MG63 (cell line): ENCODE measurements at places on chromosomes 5 and 9.
A peak's percentile ranks its signal among the peaks of the same experiment; 100 is the strongest.

DNA sequence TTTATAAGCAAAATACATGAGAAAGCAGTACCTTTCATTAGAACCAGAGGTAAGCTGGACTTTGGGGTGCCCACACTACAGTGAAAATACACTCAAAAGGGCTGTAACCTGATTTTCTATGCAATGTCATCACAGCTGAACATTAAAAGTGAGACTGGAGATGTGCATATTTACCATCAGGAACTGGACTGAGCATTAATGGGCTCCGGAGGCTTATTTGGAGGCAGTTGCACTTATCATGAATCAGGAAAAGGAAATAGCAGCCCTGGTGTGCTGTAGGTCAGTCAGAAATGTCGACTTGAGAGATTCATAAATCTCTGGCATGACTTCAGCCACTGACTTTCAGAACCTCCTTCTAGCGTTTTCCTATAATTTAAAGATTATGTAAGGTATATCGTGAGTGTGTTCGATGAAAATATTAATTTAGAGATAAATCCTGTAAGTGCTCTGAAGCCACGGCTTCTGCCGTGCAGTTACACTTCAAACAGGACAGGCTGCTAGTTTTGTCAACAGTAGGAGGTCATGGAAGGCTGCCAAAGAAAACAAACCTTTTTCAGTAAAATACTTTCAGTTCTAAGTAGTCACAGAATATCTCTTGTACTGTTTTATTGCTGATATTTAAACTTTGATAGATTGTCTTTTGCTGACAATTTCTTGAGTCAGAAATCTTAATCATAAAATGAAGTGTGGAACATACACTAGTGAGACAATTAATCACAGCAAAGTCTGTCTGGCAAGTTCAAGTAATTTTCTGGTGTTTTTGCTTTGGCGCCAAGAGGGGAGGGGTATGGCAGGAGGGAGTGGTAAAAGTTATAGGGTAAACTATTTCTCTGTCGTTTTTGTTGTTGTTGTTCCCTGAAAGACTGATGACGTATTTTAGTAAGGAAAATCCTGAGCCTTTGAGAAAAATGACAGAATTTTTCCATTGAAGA lies 939.7 kb downstream of the NR2F1-AS1 start:
- DNase-seq = peak; percentile 60

DNA sequence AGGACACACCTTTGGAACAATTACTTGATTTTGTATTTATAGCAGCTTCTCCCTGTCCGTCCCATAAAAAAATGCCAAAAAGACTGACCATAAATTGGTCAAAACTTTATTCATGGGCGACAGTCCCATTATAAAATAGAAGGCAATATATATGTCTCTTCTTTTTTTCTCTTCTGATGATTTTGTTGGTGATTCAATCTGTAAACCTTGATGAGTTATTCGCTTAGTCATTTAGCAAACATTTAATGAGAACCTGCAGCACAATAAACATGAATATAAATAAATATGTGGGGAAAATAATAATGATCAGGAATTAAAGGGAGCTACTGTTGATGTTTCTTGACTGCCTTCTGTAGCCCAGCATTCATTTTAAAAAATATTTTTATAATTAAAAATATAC lies 356.4 kb upstream of the ACTBL2 start:
- no peak for DNase-seq

DNA sequence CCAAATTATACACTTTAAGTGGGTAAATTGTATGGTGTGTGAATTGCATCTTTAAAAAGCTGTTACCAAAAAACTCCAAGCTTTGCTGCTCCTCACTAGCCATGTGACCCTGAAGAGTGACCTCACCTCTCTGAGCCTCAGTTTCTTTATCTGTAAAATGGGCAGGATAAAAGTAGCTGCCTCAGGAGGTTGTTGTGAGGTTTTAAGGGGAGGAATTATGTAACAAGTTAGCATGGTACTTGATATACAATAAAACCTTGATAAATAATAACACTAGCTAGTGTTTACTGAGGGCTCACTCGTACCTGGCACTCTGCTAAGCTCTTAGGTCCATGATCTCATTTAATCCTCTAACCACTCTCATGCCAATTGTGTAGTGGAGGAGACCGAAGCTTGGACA lies 19.0 kb upstream of the PHF19 start:
- no peak for DNase-seq

GRCh38 chr5:55498457-55498856 lies 36.3 kb downstream of the PLPP1 start:
- no peak for DNase-seq

DNA sequence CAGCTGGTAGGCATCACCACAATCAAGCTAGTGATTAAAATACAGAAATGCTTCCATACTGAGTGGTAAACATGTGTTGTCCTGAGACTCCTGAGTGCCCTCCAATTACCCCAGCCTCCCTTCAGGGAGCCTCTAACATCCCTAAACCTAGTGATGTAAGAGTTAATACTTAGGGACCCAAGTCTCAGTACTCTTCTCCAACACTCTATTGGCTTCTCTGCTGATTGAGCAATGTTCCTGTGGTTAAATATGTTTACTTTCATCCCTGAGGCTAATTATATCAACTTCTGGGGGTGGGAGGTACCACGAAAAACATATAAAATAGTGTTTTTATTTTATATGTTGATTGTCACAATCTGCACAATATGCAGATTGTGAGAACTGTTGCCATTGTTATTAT lies 5.0 kb downstream of the GRXCR2 start:
- DNase-seq = no peak

GRCh38 chr9:87944096-87944495 lies 26.3 kb downstream of the SPATA31C1 start:
- DNase-seq = no peak

DNA sequence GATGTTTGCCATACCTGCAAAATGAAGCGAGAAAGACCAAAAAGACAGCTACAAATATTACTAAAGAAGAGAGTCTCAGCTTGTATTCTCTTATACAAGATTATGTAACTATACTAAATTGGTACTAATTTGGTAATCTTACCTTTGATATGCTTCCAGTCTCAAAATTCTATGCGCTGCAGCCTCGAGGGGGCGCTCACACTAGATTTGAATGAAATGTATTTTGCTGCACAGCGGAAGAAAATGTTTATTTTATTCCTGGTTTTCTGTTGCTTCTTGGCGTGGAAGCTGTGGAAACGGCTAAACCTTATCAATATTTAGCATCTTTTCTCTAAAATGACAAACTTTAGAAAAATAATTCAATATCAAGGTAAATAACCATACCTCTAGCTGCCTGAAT lies 267.0 kb upstream of the NUDT12 start:
- no peak for DNase-seq

- no peak for DNase-seq
Measured at GRCh38 chr9:88528080-88528790, 6.7 kb upstream of the NXNL2 start.

DNA sequence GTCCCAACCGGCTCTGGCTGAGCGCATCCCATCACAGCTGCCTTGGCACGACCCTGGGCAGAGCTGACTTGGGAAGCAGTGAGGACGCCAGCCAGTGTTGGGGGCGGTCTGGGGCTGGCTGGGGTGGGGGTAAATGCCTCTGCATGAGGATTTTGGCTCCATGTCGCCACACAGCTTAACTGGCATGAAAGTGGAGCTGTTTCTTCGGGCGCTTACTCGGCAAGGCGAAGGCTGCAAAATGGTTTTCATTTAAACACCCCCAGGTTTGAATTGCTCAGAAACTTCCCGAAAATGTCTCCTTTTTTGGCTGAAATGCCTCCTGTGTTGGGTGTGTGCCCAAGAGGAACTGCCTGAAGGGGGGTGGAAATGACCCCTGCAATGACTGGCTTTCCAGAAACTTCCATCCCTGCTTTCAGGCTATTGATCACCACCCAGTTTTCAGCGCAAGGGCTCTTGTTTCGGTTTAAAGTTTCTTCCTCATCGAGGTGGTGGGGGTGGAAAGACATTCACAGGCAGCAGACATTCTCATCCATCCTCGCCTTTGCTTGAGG lies 38.3 kb downstream of the PTGES start:
- peak; percentile 46 for DNase-seq

DNA sequence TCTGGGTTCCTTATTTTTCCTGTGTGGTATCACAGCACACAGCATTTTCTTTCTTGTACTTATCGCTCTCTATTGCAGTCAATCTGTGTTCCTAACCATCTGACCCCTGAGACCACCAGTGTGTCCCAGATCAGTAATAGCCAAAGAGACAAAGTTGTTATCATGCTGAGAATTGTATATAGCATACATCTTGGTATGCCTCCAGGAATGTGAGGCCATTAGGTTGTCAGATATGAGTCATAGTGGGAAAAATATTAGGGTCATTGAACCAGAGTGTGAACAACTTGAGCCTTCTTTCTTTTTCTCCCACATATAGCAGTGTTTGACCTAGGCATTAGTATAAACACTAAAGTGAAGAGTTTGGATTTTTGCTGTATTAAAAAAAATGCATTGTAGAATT lies 106.3 kb downstream of the NDUFAF2 start:
- DNase-seq = no peak

DNA sequence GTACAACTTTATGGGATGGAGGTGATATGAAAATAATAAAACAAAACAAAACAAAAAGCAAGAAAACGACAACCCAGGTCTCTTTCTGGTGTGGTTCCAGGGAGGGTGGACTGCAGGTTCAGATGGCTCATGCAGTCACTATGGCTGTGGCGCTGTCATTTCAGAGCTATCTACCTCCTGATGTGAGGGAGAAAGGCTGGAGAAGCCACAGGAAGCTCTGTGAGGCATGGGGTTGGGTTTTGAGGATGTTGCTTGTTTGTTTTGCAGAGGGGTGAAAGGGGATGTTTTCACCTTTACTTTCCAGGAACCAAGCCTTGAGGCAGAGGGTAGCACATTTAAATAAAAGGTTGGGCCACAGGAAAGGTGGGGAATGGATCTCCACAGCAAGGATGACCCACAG lies 18.7 kb downstream of the NIPAL4 start:
- no peak for DNase-seq

GRCh38 chr5:14574096-14574495 lies 7.5 kb upstream of the OTULINL start:
- no peak for DNase-seq

DNA sequence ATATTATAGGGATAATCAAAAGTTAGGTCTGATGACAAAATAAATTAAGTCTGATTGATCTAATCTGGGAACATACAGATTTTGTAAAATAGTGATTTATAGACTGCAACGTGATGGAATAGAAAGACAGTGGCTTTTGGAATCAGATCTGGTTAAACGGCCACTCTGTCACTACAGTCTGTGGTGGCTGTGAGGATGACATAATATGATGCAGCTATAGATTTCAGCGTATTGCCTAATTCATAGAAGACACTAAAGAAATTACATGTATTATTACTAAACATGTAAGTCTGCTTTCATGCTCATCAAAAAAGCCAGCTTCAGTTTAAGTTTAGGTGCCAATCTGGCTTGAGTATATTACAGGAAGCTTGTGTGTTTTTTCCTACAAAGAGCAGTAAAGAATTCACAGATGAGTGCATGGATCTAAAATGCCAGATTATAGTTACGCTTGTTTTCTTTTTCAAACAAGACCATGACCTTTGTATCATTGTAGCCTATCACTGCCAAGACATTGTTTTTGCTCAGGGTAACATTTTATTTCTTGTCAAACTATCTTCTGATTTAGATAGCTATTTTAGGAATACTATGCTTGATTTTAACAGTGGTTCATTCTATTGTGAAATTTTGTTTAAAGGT lies 25.7 kb downstream of the CPEB4 start:
- DNase-seq = no peak

- no peak for DNase-seq
Measured at GRCh38 chr9:16312116-16312515, 558.4 kb downstream of the BNC2 start.

DNA sequence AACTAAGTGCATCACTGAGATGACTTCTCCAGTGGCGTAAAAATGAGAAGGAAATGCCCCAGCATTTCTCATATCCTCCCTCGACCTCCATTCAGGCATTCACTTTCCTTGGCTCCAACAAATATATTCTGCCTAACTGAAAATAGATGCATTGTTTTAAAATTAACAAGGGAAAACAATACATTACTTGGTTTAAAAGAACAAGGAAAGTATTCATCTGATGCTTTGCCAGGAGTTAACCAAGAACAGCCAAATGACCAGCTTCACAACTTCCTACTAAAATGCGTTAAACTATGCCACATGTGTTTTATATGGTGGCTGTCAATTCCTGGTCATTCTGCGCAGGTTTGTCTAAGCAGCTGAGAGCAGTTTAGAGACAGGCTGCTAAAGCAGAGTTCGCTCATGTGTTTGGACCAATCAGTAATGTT lies 121.4 kb downstream of the GNAQ start:
- DNase-seq = no peak

DNA sequence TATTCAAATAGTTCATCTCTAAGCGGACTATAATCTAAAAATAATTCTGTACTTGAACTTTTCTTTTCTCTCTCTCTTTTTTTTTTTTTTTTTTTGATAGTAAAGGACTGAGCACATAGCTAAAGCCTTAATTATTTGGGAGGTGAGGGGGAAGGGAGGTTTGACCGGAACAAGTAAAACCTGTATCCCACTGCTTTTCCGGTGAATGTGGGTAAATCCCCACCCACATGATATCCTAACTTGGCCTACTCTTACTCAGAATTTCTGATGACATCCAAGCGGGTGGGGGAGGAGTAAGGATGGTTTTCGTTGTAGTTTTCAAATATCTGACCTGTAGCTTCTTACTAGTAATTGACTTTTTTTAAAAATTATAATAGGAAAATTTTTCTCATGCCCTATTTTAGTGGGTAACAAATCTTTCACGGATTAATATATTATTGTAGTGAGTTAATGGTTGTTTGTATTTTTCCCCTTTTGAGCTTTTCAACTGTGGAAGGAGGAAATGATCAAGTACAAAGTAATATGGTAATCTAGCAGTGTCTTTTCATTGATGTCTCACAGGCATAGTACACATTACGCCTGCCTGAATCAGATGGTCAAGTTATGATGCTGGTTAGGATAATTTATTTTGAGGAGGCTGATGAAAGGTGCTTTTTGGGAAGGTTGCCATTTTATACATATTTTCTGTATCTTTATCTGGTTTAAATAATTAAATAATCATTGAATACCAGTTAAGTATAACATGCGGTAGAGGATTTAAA lies 2.2 kb upstream of the ELL2 start:
- DNase-seq = no peak

DNA sequence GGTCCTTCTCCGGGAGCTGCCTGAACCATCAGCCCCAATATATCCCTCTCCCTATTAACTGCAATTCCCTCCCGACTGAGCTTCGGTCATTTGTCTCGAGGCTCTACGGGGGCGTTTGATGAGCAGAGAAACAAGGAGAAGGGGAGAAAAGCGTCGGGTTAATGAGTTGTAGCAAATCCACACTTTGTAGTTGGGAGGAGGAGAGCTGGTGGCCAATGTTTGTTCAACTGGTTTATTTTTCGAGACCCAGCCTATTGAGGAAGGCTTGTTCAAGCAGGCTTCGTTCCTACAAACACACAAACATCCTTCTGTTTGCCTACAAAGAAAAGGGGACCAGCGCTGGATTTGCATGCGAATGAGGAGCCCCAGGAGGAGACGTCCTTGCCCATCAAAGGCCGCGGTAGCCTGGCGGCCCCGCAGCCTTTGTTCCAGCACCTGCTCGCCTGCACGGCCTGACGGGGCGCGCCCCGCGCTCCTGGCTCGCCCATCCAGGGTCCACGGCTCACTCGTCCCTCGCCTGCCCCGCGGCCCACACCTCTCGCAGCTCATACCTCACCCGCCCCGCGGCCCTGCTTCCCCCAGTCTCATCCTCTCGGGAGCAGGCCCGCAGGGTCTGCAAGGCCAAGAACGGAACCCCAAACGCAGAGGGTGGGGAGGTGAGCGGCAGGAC lies 4.6 kb downstream of the FOXD1 start:
- DNase-seq = no peak

- peak; percentile 33 for DNase-seq
Measured at GRCh38 chr5:56522960-56523359, 289.8 kb upstream of the ANKRD55 start.
